ENCODE measurements at places on chromosomes 13 and 19.

DNA sequence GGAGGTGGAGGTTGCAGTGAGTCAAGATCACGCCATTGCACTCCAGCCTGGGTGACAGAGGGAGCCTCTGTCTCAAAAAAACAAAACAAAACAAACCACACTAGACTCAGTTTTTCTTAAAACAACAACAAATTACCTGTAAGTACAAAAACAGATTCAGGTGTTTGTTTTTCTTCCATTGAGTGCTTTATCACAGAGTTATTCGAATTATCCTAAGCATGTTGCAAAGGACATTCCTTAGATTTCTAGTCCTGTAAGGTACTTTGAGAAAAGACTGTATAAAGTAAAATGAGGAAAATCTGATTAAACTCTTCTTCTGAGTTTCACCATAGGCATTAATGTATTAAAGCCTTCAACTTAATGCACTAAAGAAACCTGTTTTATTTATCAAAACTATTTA lies 2.2 kb upstream of the EEF1AKMT1 start:
- DNase-seq: no peak

GRCh38 chr13:43307921-43308433 lies 284.6 kb downstream of the DNAJC15 start:
- DNase-seq: peak; percentile 31

DNA sequence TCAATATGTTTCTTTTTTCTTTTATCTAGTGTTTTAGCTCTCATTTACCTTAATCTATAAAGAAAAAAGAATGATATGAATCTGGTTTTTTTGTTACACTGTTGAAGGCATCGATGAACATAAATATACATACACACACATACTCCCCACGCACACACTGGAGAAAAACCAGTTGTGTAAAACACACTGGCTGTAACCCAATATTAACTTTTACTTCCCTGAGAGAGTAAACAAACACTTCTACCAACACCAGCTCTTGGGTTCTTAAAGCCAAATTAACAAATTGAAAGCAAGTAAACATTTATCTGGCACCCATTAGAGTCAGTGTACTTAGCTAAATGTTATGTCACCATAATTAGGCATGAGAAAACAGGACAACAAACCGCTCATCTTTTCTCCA lies 145.7 kb downstream of the ABCC4 start:
- no peak for DNase-seq

GRCh38 chr19:11137542-11138384 lies 17.8 kb downstream of the SPC24 start:
- DNase-seq: peak; percentile 87

DNA sequence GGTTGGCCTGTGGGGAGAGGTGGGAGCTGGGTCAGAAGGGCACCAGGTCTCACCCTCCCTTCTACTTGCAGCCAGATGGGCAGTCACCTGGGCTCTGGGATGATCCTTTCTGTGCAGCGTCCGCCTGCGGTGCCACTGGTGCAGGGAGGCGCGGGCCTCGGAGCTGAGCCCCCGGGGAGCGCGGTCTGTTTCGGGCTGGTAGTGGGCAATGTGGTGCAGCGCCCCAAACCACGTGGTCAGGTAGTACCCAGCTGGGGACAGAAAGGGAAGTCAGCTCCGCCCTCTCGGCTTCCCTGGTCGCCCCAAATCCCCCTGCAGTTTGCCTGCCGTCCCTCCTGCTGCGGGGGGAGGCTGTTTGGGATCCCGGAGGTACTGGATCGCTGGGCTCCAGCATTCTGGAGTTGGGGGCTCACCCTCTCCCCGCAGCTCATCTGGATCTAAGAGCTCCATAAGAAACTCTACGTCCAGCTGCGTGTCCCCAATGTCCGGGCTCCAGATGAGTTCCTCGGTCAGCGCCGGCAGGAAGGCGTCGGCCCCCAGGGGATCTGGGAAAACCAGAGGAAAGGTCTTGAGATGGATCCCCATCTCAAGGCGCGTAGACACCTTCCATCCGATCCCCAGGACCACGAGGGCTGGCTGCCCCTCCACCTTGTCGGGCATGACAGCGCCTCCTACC lies 8.8 kb downstream of the RINL start:
- DNase-seq: no peak

GRCh38 chr13:20131057-20131832 lies 29.6 kb downstream of the GJA3 start:
- DNase-seq: no peak

DNA sequence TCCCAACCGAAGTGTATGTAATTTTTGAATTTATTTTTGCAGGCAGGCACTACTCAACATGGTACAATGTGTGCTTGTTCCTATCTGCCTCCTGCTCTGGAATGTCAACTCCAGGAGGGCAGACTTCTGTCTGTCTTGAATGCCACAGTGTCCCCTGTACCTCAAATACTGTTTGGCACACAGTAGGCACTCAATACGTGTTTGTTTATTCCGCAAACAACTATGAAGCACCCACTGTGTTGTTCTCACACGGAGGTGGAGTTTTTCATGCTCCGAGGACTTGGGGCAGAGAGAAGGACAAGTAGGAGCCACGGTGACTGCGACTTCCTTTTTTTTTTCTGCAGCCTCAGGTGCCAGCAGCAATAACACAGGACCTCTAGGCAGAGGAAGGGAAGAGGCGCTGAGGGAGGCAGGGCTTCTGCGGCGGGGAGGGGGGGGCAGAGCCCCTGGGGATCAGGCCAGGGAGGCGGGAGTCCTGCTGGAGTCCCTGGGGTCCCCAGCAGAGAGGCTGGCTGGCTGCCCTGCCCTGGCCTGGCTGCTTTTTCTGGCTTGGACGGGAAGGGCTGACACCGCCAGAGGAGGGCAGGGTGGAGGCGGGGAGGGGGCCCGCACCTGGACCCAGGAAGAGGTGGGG lies 29.3 kb upstream of the TNFAIP8L1 start:
- DNase-seq: no peak

- DNase-seq: no peak
Measured at GRCh38 chr13:67228916-67229315, 1.2 kb downstream of the PCDH9 start.

DNA sequence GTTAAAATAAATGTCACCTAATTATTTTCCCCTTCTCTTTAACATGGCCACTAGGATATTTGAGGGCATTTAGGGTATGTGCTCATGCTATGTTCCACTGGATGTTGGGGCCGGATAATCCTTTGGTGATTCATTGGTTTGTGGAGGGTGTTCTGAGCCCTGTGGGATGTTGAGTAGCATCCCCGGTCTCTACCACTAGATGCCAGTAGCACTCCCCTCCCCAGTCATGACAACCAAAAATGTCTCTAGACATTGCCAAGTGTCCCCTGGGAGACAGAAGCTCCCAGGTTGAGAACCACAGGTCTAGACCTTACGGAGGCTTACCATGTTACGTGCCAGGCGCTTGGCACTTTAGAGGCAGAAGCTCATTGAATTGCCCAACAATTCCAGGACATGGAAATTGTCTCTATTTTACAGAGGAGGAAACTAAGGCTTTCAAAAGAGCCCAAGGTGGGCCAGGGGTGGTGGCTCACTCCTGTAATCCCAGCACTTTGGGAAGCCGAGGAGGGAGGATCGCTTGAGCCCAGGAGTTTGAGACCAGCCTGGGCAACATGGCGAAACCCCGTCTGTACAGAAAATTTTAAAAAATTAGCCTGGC lies 14.1 kb downstream of the SHANK1 start:
- DNase-seq: peak; percentile 83
